ENCODE measurements at places on chromosomes 1 and 21.

DNA sequence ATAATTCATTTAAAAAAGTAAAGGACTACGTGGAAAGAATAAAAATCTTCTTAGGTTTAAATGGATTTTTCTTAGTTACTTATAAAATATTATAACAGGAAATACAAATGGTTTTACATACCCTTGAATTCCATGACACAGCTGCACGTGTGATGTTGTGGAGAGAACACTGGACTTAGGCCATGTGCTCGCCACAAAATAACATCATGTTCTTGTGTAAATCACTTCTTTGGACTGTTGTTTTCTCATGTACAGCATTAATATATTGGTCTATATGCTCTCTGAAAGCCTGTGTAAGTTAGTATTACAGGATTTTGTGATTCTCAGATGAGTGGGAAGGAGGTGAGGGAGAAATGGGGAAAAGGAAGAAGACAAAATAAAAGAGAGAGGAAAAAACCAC lies 228.2 kb downstream of the DNM3 start:
- DNase-seq = no peak

DNA sequence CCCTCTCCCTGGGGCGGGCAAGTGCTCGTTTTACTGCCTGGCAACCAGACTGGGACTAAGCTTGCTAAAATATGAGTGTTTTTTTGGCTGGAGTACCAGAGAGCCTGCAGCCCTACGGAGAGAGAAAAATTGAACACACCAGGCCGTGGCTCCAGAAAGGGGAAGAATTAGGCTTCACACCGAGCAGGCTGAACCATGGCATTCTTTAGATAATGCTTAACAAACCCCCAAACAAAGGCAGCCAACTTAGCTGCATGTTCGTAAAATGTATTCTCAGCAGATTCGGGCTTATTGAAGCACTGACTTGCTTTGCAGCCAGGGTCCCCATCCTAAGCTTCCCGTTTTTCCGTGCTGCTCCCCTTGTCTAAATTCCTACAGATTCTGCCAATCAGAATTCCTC lies 76.6 kb downstream of the LMX1A start:
- no peak for DNase-seq

- DNase-seq = no peak
Observed at GRCh38 chr1:235160383-235160956, 580 bp downstream of the RBM34 start.

DNA sequence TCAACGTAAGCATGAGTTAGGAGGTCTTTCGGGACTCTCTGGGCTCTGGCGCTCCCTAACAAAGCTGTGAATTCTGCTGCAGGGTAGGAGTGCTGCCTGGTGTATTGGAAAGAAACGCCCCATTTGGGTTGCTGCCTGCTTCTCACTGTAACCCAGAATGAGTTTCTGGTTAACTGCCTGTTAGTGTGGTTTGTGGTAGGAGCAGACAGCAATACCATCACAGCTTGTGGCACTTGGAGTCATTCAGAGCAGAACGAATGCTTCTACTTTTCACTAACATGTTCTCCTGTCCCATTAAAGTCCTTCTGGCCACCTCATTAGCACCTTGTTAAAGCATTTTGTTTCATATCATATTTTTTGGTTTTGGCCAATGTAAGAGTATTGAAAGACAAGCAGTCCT lies 18.1 kb downstream of the MAP3K7CL start:
- no peak for DNase-seq

DNA sequence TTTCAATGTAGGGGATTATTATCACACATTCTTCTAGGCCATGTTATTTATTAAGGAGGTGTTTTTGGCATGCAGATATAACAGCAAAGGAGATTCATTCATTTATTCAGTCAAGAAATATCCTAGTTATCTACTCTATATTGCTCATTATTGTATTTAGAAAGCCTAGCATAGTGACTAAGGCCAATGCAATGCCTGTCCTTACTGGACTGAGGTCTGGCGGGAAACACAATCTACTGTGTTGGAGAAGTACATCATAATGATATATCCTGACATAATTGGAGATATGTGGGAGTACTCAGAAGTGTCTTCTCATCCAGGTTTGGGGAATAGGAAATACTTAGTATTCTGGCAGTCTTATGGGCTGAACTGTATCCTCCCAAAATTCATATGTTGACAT lies 421.5 kb upstream of the USP24 start:
- DNase-seq = no peak

- no peak for DNase-seq
Observed at GRCh38 chr1:208595745-208596144, 351.6 kb upstream of the PLXNA2 start.

DNA sequence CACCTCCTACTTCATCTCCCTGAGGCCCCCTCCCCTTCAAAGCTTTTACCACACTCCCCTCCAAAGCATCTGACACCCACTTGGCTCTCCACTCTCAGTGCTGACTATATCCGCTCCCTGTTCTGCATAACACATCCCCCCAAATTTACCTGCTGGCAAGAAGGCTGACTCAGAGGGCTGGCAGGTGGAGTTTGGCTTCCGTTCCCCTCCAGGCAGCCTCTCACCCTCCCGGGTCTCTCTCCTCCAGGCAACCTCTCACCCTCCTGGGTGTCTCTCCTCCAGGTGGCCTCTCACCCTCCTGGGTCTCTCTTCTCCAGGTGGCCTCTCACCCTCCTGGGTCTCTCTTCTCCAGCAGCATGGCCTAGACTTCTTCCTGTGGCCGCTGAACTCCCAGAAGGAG lies 562.1 kb downstream of the NPHP4 start:
- no peak for DNase-seq

DNA sequence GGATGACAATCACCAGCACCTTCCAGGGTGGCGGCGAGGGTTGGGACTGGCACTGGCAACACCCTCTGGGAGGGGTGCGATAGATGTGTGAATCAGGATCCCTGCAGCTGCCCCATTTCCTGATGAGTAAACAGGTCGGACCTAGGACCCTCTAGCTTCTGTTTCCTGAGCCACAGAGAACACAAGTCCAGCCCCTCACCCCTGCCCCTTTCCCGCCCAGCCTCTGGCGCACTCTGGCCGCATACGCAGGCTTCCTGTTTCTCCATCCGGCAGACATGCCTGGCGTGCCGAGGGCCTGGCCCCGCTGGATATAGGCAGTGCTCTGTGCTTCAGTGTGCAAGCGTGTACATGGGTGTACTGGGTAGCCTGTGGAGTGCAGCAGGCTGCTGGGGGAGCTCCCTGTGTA lies 4.6 kb downstream of the PEAR1 start:
- DNase-seq = no peak

GRCh38 chr1:6434186-6434585 lies 9.6 kb downstream of the ESPN start:
- no peak for DNase-seq

DNA sequence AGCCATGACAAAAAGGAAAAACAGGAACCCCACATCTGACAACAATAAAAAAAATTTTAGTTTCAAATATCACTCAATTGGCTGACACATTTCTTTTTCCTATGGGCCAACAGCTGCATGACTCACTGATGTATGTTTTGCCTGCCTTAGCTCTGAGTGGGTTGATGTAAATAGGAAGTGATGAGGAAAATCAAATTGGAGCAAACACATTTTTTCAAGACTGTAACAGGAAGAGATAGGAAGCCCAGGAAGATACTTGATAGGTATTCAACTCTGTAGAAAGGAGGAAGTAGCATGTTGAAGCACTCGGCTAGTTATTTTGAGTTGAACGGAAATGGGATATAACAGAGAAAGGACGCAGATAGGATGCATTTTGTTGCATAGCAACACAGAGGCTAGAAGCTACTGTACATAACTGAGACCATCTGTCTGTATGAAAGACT lies 168.0 kb upstream of the NR5A2 start:
- no peak for DNase-seq

DNA sequence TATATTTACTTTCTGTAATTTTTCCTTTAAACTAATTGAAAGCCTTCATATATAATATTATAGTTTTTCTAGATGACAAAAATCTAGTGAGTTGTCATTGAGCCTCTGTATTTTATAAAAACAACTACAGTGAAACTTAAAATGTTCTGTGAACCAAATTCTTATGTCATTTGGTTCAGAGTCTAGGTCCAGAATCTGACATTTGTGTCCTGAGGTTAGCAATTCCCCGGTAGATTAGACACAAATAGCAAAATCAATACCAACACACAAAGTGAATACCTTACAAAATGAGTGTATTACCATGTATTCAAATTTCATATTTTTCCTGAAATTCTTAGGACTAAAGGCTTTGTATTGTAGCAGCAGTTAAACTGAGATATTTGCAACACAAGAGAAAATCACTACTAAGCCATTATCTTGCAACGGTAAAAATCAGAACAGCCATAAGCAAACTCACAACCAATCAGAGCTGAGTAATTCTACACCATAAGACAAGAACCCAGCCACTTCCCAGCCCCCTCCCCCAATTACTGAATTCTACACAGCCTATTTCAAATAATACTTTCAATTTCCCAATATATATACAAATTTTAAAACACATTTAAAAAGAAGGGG lies 573.5 kb downstream of the SMYD3 start:
- no peak for DNase-seq

- no peak for DNase-seq
Observed at GRCh38 chr1:115340879-115341278, 2.8 kb upstream of the NGF start.

DNA sequence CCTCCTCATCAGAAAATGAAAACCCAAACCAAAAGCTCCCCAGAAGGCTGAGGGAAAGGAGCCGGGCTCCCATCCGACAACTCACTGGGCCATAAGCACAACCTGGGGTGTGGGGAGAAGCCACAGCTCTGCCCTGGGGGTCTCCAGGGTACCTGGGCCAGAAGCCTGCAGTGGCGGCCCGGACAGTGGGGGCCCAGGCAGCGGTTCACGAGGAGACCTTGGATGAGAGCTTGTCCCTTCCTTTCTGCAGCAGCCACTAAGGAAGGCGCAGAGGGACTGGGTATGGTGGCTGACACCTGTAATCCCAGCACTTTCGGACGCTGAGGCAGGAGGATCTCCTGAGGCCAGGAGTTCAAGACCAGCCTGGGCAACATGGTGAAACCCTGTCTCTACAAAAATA lies 17.5 kb upstream of the TRAPPC10 start:
- DNase-seq = no peak
